ENCODE measurements at places on chromosomes 1 and 21. TPM values are rescaled to one million over a fixed set of nuclear protein-coding genes. Genes with fewer than 3 reads are reported as not detected.

- peak; percentile 21 for DNase-seq
Observed at GRCh38 chr1:170618421-170618820, 45.5 kb upstream of the PRRX1 start.

SLC22A15 gene
- 3.6 TPM for total RNA-seq

PPIAL4G gene
- not detected for total RNA-seq

GRCh38 chr1:37570528-37571334 is 14.0 kb downstream of the DNALI1 start:
- DNase-seq: no peak

TMPRSS15 gene
- not detected for total RNA-seq

GJA5 gene
- total RNA-seq: 15.4 TPM

SLC9C2 gene
- not detected for total RNA-seq

DNA sequence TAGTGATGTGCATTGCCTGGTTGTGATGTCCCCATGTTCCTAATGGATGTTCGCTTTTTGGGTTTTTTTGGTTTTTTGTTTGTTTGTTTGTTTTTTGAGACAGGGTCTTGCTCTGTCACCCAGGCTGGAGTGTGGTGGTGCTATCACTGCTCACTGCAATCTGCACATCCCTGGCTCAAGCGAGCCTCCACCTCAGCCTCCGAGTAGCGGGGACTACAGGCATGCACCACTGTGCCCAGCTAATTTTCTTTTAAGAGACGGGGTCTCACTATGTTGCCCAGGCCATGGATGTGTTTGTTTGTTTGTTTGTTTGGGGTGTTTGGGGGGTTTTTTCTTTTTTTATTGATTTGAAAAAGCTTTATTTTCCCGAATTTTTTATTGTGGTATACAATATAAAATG is 2.1 kb downstream of the COL6A2 start:
- no peak for DNase-seq

C8B gene
- not detected for total RNA-seq

- no peak for DNase-seq
Observed at GRCh38 chr1:183346276-183346732, 71.9 kb downstream of the NMNAT2 start.

MCOLN2 gene
- total RNA-seq: not detected

DNA sequence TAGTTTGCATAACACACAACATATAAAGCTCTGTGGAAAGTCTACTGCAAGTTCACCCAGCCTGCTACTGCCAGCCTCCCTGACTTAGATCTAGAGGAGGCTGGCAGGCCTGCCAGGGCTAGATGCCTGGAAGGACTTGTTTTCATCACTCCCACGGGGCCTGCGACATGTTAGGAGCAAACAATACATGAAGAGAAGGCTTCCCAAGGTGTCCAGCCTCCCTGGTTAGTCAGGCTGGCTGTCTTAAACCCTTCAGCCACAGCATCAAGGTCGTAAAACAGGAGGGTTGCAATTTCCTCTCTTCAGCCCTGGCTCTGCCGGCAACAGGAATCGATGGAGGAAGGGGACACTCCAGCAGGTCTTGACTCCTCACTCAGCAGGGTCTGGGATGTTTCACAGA is 104.5 kb downstream of the NGF start:
- no peak for DNase-seq

GRCh38 chr1:119340861-119341261 is 27.7 kb upstream of the HAO2 start:
- no peak for DNase-seq

GRCh38 chr1:6209661-6210580 is 4.0 kb downstream of the RNF207 start:
- DNase-seq: no peak

DNA sequence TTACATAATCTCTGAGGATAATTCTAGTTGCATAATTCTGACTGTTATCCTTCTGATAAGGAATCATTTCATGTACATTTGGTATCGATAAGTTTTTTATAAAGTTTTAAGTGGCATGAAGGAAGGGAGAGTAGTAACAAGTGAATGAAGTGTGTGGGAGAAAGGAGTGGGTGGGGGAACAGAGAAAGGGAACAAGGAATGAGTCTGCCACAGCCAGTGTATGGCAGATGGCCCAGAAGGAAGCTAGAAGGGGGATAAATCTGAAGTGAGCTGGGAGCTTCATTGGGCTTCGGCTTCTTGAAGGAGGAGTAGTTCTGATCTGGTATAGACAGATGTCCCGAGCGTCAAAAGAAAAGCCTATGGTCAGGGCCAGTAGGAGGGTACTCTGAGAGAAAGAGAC is 18.6 kb downstream of the ZBTB40 start:
- no peak for DNase-seq

DNA sequence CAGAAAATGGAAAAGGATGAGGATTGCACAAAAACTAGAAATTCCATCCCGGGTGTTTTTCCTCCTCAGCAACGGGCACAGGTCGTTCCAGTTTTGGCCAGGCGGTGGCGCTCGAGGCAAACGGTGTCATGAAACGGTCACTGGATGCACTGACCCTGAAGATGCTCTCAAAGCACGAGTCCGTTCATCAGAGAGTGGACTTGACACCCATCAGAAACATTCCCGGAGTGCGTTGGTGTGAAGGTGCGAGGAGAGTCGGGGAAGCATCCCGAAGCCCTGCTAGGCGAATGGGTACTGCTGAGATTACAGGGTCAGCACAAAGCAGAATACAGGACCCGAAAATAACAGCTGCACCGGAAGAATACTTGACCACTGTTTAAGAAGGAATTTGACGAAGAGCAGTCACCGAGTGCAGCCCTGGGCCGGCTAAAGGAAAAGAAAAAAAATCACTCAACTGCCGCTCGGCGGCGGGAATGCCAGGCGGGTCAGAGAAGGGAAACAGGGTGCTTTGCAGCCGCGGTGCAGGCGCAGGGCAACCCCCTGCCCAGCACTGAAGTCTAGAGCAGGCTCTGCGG is 71.7 kb upstream of the ETS2 start:
- DNase-seq: peak; percentile 90

Measured in tongue (tissue), 3 donors.